G401 (cell line): ENCODE measurements at places on chromosomes 6 and 20.

- no peak for DNase-seq
These were observed 80.8 kb downstream of the PTPRK start for GRCh38 chr6:128439627-128440026.

DNA sequence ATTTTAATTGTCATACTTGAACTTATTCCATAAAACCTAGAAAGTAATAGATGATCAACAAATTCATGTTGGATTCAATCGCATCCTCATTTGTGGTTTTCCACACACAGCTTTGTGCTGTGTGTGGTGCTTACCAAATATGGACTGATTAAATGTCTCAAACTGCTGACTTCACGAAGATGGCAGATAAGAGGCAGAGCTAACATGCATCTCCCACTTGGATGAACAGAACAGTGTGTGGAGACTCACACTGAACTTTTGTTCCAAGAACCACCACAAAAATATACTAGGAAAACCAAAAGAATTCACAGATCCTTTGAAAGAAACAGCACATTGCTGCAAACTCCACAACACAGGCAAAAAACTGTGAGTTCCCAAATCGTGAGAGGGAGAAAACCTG, 603.7 kb downstream of the TENT5A start:
- no peak for DNase-seq

DNA sequence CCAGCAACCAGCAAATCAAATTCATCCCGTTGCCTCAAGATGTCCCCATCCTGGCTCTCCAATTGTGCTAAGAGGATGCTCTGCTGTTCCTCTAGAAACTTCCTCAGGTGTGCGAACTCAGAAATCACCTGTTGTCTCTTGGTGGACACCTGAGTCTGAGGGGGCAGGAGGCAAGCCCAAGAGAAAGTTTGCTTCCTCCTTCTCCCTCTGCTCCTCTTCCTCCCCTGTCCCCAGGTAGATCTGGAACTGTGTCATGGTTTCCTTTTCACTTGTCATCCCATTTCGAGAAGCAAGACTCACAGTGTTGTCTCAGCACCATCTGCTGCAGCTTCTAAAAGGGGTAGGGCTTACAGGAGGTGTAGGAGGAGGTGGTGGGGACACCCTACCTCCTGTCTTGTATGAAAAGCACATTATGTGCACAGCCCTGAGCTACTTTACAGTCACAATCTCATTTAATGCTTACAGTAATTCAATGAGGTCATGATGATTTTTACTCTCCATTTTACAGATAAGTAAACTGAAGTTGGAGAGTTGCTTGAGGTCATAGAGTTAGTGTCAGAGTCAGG, 2.5 kb downstream of the TRIM10 start:
- DNase-seq: no peak

GRCh38 chr6:12313306-12313991, 23.3 kb downstream of the EDN1 start:
- DNase-seq: no peak

DNA sequence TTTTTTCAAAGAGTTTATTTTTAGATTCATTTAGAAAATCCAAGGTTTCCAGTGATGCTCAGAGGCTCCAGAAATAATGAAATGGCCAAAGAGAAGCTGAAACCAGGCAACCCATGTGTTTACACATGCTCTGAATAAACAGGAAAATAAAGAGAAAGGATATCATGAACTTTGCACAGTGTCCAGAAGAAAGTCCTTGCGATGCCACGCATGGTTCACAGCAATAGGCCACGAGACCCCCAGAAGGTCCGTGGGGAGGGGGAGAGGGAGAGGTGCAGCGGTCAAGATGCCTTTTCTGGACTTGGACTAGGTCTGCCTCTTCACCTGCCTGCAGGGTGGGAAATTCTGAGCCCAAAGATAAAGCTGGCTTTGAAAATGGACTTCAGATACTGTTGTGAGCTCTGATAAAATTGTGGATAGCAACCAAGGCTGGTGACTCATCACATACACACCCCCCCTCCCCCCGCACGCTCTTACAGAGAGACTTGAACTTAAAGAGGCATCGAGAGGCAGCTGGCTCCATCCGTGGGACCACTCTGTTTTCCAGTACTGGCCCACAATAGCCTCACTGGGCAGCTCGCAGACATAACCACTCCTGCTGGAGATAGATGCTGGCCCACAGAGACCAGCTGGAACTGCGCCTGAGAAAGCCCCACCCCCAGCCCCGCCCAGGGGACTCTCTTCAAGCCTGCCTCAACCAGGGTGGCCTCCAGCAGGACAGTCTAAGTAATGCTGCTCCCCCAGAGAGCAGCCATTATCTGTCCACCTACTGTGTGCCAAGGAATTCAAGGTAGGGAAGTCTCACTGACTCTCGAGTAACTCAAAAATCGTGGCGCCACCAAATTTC, 21.2 kb upstream of the NFATC2 start:
- DNase-seq: peak; percentile 13

DNA sequence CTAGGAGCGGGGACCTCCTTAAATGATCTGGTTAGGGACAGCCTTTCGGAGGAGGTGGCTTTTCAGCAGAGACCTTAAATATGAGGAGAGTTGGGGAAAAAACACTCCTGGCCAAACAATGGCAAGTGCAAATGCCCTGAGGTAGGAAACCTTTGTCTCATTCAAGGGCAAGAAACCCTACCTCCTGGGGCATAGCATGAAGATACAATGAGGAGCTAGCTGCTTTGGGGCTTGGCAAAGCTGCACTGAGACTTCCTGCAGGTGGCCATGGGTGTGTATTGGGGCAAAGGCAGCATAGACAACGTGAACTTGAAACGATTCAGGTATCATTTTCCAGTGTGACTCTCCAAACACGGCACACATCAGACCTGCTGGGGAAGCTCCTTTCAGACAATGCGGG, 30.7 kb downstream of the PMEPA1 start:
- DNase-seq: no peak

DNA sequence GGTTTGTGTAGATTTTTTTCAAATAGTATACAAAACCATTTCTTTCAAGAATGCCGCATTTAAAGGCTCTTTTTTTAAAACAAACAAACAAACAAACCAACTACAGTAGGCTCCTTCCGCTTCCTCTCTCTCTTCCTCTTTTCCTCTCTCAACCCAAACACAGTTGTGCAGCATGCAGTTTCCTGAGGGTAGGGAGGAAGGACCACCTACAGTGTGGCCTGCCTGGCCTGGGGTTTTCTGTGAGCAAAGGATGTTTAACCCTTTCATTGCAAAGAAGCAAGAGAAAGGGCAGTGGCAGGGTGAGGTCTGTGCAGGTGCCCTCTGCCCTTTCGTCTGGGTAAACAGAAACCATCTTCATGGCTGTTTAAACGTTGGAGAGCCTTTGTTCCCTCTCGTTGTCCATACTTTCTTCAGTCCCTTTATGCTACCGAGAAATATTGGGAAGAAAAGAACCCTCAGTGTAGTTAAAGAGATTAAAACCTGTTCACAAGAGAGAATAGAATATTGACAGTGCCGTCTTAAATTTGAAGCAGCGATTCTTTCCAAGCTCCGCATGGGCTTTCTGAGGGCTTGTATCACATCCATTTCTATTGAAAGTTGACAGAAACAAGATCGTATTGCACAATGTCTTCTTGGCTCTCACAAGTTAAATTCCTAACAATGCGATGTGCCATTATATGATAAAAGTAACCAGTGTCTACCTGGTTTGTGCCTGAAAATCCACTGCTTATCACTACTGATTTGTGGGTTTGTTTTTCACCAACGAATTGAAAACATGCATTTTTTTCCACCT, 215.5 kb upstream of the SNX9 start:
- no peak for DNase-seq

GRCh38 chr20:62837790-62838127, 20.9 kb downstream of the COL9A3 start:
- DNase-seq: no peak

GRCh38 chr6:410555-411395, 19.2 kb downstream of the IRF4 start:
- no peak for DNase-seq

DNA sequence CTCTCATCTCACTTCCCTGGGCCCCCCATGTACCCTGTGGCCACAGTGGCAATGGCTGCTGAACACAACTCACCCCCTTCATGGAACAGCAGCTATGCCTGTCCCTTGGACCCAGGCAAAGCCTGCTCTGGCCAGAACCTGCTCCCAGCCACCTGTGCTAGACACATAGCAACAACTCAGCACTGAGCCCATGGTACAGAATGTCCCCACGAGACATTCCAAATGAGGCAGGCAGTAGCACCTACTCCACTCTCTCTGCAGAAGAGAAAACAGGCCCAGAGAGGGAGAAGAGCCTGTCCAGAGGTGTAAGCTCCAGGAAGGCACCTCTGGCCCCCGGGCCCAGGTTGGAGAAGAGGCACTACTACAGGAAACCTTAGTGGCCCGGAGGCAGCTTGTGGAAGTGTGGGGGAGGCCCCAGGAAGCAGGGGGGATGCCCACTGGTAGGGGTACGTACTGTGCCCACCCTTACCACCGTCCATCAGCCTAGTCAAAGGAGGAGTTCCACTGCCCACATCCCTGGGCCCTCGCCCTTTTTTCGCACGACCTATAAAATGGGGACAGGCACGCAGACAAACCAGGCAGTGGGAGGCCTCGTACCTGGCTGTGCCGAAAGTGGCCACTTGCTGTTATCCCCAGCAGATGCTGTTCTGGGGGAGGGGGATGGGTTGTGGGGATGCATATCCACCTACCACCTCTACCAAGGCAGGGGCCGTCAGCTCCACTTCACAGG, 97.2 kb downstream of the ASXL1 start:
- DNase-seq: peak; percentile 76

DNA sequence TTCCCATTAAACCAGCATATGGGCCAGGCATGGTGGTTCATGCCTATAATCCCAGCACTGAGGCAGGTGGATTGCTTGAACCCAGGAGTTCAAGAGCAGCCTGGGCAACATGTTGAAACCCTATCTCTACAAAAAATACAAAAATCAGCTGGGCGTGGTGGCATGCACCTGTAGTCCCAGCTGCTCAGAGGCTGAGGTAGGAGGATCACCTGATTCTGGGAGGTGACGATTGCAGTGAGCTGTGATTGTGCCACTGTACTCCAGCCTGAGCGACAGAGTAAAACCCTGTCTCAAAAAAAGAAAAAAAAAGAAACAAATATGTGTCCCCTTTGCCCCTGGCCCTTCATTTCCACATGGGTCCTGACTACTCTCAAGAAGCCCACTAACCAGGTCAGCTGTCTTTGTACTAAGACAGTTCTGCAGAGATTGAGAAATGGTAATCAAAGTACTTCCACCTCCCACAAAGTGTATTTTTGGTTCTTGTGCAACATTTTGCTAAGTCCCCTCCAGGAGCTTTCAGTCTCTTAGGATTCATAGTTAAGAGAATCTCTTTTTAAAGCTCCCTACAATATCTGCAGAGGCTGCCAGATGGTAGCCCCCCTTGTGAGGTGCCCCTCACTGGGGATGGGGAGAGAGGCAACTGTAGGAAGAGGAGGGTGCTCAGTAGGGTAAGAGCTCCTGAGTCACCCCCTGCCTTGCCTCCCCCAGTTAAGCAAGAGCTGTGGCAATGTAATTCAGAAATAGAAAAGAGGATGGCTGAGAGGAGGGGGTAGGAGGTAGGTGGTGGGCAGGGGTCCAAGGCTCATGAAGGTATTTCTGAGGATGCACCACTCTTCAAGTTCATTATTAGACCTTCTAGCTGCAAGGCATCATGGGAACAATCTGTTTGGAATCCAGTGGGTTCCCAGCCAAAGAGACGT, 16.5 kb upstream of the WFDC2 start:
- DNase-seq: no peak

DNA sequence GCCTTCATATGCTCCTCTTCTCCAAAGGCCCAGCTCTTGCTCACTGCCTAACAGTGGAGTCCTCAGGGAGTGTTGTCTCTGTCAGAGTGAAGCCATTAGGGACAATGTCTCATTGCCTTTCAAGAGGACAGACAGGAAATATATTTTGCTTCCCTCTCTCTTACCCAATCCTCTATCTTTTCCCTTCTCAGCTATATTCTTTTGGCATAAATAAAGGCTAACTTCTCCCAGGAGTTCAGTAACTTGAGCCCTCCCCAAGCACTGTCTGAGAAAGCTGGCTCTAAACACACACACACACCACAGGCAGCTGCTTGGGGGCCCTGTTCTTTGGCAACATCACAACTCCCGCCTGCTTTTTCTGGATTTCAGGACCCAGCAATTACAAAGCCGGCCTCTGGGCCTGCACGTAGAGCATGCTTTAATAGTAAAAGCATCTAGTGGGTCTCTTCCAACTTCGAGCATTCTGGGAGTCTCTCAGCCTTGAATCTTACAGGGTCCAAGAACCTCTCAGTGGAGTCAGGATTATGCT, 34.7 kb upstream of the LAMA4 start:
- no peak for DNase-seq

GRCh38 chr6:55822815-55823214, 52.6 kb downstream of the BMP5 start:
- no peak for DNase-seq

GRCh38 chr6:73519926-73520687, 725 bp downstream of the EEF1A1 start:
- DNase-seq: peak; percentile 71

GRCh38 chr6:13496513-13497190, 9.3 kb upstream of the GFOD1 start:
- DNase-seq: no peak

DNA sequence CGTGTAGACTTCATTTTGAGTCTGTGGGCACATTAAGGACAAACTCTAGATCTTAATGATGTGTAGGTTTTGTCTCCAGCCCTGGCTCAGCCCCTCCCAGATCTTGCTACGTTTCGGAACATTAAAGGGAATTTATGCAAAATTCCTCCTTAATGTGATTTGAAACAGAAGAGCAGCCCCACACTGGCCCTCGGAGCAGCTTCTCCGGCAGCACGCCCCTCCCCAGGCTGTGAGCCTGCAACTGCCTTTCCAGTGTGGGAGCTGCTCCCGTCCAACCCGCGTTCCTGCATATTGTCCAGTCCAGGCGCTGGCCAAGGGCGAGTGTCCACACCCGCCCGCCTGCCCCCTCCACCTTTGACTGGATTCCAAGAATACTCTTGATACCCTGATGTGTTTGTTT, 257.2 kb downstream of the TAF4 start:
- DNase-seq: no peak

DNA sequence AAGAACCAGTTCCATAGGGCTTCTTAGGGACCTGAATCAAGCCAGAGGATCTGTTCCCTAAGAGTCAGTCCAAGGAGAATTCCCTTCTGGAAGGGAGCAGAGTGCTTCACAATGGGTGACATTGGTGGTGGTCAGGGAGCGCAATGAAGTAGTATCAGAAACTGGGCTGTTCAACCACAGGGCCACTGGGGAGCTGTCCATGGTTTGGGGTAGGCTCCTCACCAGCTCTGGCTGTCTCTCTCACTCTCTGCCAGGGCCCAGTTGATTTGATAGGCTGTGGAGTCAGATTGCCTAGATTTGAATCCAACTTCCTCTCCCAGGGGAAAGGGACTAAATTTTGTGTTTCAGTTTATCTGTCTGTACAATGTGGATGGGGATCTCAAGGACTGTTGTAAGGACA, 36.7 kb upstream of the CHD6 start:
- DNase-seq: no peak

- DNase-seq: no peak
These were observed 220.4 kb upstream of the ZNF217 start for GRCh38 chr20:53814060-53814459.

DNA sequence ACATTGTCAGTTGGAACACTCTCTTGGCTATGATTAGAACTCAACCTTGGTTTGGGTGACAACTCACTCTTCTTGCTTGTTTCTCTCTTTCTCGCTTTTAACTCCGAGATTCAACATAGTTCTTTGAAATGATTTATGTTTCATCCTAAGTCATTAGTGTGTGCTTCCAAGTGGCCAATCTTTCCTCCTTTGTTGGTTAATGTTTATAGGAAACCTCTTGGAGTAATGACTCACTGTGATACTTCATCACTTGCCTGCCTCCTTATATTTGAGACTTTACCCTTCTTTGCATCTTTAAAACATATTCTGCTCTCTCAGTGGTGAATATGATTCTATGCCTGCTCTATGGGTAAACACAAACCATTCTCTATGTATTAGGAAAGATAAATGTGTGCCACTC, 279.7 kb upstream of the FLRT3 start:
- no peak for DNase-seq
